Neuronal stem cell (in vitro differentiated cells): ENCODE measurements at places on chromosomes 12 and 14.

GRCh38 chr12:8985213-8985754, 4.1 kb upstream of the KLRG1 start:
- DNase-seq, result no peak

DNA sequence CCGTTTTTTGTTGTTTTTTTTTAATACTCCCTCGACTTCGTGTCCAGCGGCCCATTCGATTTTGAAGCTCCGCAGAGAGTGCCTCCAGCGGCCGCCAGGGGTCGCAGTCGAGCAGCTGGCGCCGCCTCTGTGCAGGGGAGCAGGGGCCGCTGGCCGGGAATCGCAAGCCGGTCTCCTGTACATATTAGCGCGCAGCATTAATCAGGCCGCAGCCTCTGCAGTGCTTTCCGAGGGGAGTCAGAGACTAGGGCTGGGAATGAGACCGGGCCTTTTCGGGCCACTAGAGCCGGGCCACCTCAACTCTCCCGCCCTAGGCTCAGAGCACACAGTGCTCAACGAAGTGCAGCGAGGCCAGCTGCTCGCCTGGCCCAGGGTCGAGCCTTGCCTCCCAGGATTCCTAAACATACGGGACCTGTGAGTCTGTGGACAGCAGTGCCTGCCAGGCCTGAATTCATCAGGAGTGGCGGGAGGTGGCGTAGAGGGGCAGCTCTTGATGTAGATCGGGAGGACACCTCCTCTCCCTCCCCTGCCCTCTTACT, 81.8 kb downstream of the EMP1 start:
- DNase-seq, result peak; percentile 80

DNA sequence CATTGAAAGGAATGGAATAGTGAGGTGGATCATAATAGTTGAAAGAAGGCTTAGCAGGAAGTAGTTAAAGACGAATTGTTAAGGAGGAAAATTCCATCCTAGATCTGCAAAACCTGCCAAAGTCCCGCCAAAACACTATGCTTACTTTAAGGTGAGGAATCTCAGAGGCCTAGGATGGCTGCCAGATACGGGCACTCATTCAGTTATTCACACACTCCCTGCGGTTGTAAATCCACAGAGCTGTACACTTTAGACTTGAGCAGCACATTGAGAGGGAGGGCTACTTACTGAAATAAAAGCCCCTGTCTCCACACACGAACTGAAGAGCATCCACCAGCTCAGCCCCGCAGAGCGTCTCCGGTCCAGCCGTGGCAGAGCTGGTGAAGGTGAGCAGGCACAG, 5.0 kb downstream of the IGF1 start:
- DNase-seq, result no peak

DNA sequence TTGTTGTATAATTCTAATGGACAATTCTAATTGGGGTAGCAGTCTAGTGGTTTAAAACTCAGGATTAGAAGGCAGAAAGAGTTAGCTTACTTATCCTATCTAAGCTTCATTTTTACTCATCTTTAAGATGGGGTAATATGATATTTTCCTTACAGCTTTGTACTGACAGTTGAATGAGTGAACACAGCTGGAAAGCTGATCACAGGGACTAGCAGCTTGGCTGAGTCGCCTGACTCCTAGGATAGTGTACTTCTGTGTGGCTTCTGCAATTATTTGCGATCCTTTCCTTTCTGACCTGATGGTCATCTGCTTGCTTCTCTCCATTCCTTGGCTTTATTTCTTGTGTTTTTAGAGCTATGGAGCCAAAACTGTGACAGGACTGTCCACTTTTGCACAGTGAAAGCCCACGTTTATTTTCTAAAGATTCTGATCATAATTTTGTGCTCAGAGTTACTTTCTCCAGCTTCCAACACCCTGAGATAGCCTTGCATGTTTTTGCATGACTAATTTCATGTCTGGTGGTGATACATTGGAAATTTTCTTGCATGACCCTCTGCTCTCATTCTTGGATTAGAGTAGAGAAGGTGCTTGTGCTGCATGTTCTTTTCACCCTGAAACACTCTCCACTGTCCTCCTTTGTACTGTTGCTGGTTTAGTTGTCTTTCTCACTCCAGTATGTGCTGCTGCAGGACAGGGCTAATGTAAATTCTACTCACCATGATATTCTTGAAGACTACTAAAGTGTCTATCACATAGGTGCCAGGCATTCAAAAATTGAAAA, 377.0 kb upstream of the ATP2B1 start:
- DNase-seq, result no peak

DNA sequence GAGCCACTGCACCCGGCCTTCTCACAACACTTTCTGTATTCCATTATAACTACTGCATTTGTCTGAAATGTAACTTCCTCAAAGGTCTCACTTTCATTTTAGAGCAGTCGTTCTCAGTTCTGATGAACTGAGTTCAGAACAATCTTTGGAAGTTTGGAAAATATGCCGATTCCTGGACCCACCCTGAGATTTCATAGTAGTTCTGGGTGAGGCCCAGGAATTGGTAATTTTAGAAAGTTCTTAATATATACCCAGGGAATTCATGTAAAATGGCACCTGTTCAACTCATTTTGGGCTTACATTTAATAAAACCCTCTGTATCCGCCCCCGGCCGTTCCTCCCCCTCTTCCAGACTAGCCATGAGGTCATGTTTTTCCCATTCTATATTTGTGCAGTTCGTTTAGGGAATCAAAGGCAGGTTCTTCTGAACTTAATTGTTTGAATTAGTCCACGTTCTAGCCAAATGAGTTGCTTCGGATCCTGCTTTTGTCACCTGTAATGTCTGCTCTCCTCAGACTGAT, 5.9 kb downstream of the GSG1 start:
- no peak for DNase-seq

DNA sequence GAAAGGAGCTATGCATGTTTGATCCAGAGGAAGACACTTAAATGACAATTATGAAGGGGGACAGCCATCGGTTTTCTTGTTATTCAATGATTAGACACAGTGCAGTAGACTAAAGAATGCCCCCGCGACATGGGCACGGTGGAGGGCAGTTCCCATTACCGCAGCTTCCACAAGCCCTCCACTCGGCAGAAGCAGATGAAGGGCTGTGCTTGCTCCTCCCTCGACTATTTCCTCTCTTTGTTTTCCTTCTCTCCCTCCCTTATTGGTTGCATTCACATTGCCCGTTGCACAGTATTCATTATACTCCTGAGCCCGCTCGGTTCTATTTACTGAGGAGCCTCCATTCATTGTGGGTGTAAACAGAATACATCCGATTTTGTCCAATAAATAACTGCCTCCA, 138.8 kb upstream of the RASSF8 start:
- no peak for DNase-seq

DNA sequence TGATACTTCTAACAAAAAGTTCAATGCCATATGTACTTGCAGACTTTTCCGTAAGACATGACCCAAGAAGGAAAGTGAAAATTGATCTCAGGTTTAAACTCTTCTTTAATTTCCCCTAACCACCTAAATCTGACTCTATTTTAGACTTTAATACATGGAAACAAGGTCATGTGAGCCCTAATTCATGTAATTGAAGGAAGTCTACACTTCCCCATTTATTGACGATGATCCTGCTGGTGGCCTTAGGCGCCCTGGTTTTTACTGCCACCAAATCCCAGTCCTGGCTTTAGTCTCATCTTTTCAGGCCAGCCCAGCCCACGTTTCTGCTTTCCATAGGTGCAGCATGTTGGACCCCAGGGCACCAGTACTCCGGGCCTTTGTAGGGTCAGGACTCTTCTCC, 157.9 kb downstream of the PELI2 start:
- no peak for DNase-seq

GRCh38 chr12:113161415-113162016, 12.0 kb downstream of the CFAP73 start:
- peak; percentile 97 for DNase-seq

DNA sequence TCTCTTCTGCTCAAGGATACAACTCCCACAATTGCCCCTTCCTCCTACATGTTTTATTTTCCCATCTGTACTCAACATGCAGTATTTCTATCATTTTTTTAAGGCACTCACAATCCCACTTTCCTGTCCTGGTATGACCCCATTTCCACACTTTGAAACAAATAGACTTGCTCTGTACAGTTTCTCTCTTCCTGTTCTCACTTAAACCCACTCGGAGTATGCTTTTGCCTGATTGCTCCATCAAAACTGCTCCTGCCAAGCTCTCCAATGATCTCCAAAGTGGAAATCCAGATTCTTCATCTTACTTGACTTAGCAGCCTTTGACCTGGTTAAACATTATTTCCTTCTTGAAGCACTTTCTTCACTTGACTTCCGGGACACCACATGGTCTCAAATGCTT, 384.5 kb downstream of the SEC23A start:
- no peak for DNase-seq

GRCh38 chr14:60760644-60761364, 26.2 kb downstream of the MNAT1 start:
- no peak for DNase-seq

DNA sequence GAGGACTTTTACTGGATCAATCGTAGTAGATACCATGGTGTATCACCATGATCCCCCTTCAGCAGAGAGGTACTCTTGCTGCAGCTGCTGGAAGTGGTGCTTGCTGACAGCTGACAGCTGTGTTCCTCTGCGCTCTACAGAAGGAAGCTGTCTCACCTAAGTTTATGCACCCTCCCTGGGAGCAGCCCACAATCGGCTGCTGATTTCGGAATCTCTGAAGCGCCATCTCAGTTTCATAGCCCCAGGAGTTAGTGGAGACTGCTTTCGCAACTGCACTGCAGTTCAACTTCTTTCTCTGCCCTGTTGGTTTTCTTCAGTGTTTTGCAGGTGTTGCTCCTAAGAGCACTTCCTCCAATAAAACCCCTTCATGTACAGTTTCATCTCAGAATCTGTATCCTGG, 237.9 kb downstream of the PAWR start:
- no peak for DNase-seq

GRCh38 chr12:79067977-79068376, 203.4 kb downstream of the SYT1 start:
- DNase-seq, result no peak

GRCh38 chr14:44847526-44848309, 114.0 kb downstream of the KLHL28 start:
- no peak for DNase-seq

GRCh38 chr12:70627677-70628076, 9.6 kb downstream of the PTPRB start:
- DNase-seq, result no peak

DNA sequence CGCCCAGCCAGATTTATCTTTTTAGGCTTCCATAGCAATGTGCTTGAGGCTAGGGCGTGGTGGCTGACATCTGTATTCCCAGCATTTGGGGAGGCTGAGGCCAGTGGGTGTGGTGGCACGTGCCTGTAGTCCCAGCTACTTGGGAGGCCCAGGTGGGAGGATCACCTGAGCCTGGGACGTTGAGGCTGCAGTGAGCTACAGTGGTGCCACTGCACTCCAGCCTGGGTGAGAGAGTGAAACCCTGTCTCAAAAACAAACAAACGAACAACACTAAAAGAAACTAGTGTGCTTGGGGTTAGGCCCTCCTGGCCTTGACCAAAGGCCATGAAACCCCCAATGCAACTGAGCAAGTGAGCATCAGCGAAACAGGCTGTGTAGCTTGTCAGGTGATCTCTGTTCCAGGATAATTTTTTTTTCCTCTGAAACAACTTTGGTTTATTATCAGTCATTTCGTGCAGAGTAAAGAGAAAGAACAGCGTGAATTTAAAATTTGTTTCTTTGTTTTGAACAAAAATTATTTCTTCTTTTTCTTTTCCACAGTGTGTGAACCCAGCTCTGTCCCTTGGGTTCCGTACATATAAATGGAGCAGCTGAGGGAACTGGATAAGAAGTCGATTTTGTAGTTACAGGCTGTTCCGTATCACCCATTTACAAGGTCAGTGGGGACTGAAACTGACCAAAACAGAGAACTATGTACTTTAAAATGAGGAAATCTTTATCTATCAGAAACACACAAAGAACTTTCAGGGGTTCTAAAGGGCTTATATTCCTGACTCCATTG, 8.8 kb upstream of the TUBA1C start:
- DNase-seq, result no peak
